Dorsolateral prefrontal cortex (tissue), 122 donors: ENCODE measurements at places on chromosomes 16 and 17.

GRCh38 chr16:62829607-62830006 lies 793.4 kb upstream of the CDH8 start:
- no peak for DNase-seq

DNA sequence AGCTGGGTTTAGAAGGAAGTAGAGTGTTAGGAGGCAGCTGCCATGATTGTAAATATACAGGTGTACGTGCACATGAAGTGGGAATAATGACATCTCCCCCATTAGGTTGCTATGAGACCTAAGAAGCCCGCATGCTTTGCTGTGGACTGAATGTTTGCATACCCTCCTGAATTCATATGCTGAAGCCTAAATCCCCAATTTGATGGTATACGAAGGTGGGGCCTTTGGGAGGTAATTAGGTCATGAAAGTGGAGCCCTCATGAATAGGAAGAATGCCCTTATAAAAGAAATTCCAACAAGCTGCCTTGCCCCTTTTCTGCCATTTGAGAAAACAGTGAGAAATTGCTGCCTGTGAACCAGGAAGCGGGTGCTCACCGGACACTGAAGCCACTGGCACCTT lies 44.0 kb downstream of the CCDC182 start:
- no peak for DNase-seq

DNA sequence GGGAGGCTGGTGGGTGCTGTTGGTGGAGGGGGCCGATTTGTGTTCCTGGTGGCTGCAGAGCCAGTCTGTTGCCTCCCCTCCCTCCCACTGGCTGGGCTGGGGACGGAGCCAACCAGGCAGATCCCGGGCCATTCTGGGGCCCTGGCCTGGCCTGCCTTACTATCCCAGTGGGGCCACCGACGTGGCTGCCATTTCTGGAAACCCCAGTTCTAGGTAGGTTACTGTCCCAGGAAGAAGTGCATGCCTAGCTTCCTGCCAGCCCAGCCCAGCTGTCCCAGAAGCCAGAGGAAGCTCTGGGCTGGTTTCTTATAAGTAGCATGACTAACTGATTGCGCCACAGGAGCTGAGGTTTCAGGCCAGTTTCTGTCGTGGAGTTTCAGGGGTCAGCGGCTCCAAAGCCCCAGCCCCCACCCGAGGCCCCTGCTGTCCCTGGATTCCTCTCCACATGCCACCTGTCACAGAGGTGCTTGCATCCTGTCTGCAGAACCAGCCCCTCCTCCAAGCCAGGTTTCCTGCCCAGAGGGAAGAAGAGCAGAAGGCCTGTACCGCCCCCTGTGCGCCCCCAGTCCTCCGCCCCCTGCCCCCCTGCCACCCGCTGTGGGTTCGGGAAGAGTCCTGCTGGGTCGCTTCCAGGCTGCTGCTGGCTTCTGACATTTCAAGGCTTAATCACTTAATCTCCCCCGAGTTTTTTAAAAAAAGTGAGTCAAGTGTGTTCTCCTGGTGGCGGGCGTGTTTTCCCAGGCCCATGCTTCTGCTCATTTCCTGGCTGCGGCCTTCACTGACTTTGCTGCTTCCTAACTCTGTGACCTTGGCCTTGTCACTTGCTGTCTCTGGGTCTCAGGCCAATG lies 13.2 kb downstream of the IL4R start:
- DNase-seq: peak; percentile 32

DNA sequence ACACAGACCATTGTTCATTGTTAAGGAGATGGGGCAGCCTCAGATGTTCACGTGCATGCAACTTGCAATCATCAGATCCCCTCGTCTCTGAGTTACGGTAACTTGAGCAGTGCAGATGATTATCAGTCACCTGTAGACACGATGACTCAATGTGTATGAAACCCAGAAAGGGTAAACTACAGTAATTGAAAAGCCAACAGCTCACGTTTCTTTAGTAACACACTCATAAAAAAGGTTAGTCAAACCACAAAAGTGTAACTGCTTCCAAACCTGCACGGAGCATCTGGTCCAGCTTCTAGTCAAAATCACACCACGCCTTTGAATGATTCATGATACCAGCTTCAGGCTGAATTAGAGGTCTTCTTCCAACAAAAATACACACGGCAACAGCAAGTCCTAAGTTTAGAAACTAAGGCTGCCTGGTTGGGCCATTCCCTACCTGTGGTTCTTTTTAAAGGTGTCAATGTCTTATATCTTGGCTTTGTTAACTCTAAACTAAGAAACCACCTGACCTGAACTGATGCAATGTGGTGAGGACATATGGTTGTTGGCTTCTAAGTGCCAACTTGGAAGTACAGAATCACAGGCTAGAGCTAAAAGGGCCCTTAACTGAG lies 32.3 kb downstream of the GRB7 start:
- no peak for DNase-seq

DNA sequence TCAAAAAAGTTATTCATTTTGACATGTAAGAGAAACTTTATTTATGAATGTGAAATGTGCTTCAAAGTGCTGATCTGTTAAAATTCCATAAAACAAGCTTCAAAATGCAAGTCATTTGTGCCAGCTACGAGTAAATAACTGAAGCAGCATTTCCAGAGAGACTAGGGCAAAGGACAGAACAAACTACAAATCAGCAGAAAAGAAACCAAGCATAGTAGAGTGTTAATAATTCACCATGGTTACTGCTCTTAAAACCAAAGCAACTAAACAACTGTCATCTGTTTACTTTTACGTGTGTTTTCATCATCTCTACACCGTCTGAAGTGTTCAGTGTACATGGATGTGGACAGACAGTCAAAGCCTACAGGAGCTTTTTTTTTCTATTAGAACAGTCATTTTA lies 1.6 kb upstream of the ASPA start:
- no peak for DNase-seq

DNA sequence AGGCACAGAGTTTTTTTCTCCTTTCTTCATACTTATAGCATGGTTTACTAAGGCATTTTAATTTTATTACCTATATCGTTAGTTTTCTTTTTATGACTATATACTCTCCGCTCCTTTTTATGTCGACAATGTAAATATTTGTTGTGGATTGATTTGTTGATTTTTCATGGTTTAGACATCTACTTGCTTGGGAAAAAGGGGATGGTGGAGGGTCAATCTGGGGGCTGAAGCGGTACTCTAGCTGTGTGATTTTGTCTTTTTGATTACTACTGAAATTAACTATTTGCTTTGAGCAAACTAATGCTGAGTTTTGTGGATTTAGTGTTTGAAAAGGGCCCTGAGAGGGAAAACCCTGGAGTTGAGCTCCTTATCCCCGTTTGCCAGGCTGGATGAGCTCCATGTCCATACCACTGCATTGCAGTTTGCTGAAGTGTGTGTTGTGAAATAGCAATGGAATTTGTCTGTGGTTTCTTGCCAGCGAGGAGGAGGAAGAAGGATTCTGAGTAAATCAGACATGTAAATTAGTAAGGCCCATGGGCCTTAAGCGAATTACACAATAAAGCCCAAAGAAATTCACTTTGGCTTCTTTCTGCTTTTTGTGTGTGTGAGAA lies 72.0 kb downstream of the FTO start:
- no peak for DNase-seq

DNA sequence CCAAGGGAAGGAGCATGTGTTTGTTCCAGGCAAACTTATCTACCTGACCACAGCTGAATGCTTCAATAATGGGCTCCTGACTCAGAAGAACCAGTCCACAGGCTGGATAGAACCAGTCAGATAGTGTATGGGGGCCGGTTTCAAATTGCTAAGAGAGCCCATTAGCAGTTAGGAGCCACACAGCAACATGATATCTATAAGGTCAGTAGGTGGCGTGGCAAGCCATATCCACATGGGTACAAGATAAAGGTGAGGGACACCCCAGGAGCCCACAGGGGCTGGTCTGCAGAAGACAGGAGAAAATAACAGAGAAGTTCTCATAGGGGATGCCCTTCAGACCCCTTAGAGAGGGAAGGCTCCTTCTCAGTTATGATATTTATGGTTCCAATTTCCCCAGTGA lies 31.6 kb upstream of the CDRT15 start:
- no peak for DNase-seq

GRCh38 chr16:76824221-76824620 lies 366.8 kb upstream of the MON1B start:
- DNase-seq: no peak

GRCh38 chr17:36691606-36692005 lies 90.2 kb downstream of the MRM1 start:
- DNase-seq: no peak

DNA sequence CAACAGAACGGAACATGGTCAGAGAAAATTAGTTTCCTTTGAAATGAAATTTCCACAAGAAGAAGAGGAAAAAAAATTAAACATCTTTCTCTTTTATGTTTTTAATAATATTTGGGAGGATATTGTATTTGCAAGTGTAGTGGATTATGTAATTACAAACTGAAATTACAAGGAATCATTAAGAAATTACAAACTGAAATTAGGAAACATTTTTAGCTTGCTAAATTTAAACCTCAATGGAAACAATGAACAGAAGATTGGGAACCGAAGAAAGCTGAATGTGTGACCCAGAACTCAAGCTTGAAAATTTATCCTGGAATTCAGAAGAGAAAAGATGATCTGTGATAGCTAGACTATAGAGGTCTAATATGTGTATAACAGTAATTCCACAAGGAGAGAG lies 4.4 kb upstream of the PIK3R5 start:
- DNase-seq: no peak

DNA sequence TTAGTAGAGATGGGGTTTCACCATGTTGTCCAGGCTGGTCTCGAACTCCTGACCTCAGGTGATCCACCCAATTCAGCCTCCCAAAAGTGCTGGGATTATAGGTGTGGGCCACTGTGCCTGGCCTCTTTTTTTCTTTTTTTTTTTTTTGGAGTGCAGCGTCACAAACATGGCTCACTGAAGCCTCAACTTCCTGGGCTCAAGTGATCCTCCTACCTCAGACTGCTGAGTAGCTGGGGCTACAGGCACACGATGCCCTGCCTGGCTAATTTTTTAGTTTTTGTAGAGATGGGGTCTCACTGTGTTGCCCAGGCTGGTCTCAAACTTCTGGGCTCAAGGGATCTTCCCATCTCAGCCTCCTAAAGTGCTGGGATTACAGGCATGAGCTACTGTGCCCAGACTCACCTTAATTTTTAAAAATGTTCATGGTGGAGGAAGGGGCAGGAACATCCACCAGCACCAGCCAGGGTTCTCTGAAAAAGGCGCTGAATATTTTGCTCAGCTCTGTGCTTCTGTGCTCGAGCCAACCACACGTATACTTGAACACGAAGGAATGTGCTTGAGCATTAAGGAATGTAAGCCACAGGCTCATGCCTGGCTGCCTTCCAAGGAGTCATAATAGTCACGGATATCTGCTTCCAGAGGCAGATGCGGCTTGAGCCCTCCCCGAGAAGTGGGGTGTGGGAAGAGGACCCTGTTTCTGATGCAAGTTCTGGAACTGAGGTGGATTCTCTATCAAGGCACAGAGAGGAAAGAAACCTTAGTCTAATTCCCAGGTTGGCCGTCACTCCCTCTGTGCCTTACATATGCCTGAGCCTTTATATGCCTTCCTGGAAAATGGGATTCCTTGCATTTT lies 65.5 kb upstream of the CREBBP start:
- DNase-seq: no peak

DNA sequence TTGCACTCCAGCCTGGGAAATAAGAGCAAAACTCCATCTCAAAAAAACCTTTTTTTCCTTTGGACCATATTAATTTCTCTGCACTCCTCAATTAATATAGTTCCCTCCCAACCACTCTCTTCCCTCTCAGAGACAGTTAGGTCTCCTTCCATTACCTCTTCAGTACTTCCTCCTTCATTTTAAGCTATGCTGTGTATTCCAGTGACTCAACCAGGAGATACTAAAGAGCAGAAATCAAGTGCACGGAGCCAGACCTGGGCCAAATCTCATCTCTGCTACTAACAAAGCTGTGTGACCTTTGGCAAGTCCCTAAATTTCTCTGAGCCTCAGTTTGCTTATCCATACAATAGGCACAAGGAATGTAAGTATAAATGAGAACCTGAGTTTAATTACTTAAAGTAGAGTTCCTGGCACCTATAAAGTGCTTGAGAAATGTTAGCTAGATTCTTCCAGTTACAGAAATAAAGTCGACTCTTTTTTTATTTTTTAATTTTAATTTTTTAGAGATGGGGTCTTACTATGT lies 8.5 kb downstream of the PECAM1 start:
- DNase-seq: no peak

DNA sequence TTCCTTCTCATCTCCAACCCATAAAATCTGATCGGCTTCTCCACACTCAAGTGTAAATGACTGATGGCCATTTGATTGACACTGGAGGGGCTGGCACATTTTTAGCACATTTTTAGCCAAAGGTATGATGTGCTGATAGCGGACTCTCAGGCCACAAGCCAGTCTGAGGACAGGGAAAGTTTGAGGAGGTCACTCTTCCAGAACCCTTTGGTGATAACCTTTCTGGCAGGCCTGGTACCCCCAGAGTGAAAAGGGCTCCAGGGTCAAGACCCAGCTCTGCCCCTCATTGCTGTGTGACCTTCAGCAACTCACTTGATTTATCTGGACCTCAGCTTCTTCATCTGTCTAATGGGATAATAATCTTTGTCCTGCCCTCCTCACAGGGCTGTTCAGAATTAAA lies 1.7 kb upstream of the NLRC5 start:
- DNase-seq: no peak

DNA sequence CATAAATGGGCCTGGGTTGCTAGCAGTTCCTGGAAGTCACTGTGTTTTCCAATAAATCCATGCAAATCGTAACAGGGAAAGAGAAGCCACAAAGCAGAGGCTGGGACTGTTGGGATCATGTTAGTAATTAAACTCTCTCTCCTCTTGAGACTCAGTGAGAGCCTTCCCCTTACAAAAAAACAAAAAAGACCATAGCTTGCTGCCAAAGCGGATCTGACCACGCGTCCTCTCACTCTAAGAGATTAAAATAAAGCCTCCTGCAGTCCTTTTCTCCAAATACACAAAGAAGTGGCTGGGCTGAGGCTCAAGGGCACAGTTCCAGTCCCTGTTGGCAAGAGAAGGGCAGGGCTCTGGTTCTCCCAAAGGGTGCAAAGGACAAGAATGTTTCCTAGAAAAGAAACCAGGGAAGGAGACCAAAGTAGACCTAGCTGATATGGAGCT lies 38.5 kb downstream of the PIGL start:
- no peak for DNase-seq

DNA sequence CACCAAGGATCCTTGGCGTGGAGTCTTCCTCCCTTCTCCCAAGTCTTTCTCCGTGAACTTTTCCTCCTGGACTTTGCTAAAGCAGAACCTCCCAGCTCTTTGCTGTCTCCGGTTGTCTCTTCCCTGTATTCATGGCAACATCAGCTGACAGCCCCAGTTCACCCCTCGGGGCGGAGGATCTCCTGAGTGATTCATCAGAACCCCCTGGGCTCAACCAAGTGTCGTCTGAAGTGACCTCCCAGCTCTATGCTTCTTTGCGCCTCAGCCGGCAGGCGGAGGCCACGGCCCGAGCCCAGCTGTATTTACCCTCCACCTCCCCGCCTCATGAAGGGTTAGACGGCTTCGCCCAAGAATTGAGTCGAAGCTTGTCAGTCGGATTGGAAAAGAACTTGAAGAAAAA lies 943 bp downstream of the CNTROB start:
- DNase-seq: no peak
